ENCODE measurements at places on chromosomes 13 and 19.

DNA sequence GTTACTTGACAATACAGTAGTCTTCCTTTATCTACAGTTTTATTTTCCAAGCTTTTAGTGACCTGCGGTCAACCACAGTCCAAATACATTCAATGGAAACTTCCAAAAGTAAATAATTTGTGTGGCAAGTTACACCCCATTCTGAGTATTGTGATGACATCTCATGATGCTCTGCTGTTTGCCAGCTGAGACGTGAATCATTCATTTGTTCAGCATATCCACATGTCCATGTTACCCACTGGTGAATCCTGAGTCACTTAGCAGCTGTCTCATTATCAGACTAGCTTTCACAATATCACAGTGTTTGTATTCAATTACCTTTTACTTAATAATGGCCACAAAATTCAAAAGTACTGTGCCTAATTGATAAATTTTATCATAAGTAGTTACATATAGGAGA lies 179.8 kb downstream of the PRR20E start:
- DNase-seq, result no peak

- no peak for DNase-seq
Observed at GRCh38 chr13:46951516-46951915, 54.7 kb upstream of the HTR2A start.

- no peak for DNase-seq
Observed at GRCh38 chr13:53408847-53409568, 380.4 kb downstream of the OLFM4 start.

DNA sequence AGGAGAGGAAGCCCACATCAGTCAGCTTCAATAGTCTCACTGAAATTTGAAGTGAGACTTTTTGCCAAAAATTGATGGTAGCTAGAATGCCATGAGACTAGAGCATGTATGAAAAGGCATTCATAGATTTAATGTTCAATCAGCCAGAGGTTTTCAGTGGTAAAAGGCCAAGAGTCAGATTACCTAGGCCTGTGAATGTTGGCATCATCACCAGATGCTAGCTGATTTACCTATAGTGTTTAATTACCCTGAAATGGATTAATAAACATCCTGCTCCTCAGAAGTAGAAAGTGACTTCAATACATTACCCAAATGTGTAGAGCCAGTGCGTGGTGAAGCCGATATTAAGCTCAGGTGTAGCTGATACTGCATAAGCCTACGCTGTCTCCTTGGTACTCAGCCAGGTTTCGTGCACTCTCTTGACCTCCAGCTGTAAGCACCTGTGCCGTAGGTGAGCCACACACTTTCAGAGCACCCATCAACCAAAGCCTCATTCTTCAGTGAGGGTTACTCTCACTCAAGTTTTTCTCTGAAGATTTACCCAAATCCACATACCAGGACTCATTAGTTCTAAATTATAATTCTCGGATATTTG lies 1140.3 kb upstream of the SLC10A2 start:
- DNase-seq, result no peak

DNA sequence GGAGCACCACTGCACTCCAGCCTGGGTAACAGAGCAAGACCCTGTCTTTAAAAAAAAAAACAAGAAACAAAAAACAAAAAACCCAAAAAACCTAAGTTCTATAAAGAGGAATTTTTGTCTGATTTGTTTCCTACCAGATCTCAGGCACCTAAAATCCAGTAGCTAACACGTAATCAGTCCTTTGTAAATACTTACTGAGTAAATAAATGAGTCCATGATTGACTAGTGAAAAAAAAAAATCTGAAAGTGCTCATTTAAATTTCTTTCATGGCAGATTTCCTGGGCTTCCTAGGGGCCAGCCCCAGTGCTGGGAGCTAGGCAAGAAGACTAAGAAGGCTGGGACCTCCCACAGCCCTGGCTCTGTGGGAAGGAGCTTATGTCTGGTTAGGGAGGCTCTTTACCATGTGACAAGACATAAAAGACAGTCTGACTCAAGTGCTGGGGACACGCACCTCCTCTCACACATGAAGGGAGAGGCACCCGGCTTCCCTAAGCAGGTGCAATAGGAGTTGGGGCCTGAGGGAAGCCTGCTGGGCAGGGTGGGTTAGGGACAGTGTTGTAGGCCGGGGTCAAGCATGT lies 22.5 kb downstream of the LIG1 start:
- no peak for DNase-seq

DNA sequence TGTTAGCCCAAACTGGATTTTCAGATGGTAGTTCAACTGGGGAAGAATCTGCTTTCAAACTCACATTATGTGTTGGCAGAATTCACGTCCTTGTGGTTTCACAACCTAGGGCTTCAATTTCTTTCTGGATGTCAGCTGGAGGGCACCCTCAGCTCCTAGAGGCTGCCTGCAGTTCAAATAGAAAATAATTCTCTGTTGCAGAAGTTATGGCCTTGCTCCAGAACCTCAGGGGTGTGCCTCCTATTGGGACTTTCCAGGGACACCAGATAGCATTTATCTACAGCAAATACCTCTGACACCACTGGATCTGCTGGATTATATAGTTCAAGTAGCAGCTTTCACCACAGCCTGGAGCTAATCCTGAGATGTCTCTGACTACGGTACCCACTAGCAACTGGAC lies 11.8 kb upstream of the RB1 start:
- DNase-seq, result no peak

GRCh38 chr13:113832205-113832604 lies 31.7 kb downstream of the GAS6 start:
- no peak for DNase-seq

GRCh38 chr13:99516153-99516929 lies 15.1 kb downstream of the TM9SF2 start:
- DNase-seq, result no peak

DNA sequence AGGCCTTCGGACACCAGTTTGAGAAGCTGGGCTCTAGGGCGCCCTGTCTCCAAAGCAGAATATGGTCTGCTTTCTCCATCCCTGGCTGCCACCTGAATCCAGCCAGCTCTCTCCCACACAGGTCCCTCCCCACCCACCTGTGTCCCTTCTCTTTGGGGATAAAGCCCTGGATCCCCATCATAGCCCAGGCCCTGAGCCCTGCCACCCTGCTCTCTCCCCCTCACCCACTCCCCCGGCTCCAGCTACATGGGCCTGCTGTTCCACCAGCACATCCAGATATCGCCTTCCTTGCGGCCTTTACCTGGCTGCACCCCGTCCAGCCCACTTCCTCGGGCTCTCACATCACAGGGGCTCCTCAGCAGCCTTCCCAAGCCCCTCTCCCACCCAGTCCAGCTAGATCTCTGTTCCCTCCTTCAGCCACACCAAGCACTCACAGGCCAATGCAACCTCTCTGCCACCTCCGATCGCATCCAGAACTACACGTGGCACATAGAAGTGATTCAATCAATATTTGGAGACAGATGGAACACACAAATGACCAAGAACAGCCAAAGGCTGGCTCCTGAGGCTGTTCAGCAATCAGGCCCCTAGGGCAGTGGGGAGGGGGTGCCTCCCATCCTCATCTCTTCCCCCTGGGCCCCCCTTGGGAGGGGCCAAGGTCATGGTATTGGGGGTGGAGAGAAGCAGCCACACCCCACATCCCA lies 7.6 kb downstream of the AKT2 start:
- DNase-seq, result no peak

DNA sequence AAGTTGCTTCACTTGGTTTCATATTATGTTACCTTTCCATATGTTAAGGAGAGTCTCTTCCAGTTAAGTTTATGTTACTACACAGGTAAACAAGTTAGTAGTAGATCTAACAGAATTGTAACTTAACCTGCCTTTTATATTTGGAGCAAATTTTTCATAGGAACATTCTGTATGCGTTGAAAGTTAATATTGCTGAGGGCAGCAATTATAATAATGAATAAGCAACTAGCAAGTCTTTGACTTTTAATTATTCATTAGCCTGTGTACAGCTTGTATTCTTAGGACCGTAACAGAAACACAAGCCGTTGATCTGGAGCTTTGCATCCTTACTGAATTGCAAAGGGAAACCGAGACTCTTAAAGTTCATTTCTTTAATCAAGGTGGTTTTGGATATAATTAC lies 11.6 kb downstream of the SUGT1 start:
- DNase-seq, result no peak

GRCh38 chr13:42798118-42798517 lies 16.7 kb downstream of the FAM216B start:
- DNase-seq, result no peak

GRCh38 chr19:1980809-1981181 lies 34.7 kb downstream of the BTBD2 start:
- no peak for DNase-seq

GRCh38 chr19:48906324-48906723 lies 6.2 kb downstream of the NUCB1 start:
- no peak for DNase-seq

DNA sequence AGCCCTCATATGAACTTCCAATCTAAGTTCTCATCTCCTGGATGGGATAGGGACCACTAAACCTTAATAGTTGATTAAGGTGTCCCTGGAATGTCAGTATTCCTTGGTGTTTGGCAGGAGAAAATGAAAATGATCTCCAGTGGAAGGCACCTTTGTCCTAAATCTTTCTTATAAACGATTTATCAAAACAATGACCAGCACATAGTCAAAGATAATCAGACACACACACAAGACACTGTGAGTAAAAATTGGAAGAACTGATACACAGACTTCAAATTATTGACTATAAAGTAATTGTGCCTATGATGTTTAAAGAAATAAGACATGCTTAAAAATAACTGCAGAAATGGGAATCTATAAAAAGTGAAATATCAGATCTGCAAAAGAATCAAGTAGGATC lies 13.7 kb downstream of the CEBPA start:
- DNase-seq, result no peak

DNA sequence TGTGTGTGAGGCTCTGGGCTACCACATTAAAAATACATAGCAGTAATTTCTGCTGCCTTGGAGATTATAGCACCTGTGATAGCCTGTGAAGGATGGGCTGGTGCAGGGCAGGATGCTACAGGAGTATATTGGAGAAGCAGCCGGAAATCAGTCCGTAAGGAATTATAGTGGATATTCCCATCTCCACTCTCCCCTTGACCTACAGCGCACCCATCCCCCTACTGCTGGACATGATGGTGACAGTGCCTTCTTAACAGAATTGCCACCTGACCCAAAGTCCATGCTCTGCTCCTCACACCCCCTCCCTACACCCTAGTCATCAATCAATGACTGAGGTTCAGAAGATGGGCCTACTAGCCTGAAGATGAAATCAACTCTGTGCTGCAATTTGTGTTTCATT lies 376.0 kb downstream of the GPC5 start:
- no peak for DNase-seq

DNA sequence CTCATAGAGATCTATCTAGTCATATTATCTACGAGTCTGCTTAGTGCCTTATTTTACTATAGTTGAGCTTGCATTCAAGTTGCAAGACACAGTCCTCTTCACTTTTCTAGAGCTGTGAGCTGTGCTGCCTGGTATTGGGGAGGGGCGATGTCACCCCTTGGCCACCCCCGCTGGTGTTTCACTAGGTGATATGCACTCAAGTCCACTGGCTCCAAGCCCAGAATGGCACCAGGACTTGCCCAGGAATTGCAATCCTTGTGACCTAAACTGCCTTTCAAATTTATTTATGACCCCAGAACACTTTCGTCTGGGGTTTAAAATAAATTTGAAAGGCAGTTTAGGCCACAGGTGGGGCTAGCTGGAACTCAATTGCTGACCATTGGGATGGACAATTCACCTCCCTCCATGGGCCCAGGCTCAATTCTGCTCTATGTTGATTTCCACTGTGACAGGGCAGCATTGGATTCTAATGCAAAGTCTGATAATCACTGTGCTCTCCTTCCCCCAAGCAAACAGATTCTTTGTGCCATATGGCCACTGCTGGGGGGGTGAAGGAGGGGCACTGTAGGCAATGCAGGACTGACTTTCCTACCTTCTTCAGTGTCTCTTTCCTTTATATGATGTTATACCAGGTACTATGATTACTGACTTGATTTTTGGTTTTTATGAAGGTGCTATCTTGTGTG lies 1244.2 kb upstream of the MIR17HG start:
- DNase-seq, result no peak
